ENCODE measurements at places on chromosomes 2 and 18. TPM values are rescaled to one million over a fixed set of nuclear protein-coding genes. Genes with fewer than 3 reads are reported as not detected.

DNA sequence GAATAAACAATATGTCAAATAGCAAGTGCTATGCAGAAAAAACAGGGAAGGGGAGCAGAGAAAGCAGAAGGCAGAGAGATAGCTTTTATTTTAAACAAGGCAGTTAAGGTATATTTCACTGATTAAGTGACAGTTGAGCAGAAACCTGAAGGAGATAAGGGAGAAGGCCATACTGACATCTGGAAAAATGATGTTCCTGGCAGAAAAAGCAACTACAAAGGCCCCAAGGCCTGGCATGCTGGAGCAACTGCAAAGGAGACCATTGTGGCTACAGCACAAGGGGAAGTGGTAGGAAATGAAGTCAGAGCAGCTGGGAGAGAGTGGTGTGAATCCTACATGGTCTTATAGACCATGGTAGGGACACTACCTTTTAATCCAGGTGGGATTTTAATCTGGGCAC lies 8.9 kb upstream of the PCBP1 start:
- DNase-seq = no peak

GRCh38 chr2:140138736-140139135 lies 1358.5 kb upstream of the NXPH2 start:
- no peak for DNase-seq

DNA sequence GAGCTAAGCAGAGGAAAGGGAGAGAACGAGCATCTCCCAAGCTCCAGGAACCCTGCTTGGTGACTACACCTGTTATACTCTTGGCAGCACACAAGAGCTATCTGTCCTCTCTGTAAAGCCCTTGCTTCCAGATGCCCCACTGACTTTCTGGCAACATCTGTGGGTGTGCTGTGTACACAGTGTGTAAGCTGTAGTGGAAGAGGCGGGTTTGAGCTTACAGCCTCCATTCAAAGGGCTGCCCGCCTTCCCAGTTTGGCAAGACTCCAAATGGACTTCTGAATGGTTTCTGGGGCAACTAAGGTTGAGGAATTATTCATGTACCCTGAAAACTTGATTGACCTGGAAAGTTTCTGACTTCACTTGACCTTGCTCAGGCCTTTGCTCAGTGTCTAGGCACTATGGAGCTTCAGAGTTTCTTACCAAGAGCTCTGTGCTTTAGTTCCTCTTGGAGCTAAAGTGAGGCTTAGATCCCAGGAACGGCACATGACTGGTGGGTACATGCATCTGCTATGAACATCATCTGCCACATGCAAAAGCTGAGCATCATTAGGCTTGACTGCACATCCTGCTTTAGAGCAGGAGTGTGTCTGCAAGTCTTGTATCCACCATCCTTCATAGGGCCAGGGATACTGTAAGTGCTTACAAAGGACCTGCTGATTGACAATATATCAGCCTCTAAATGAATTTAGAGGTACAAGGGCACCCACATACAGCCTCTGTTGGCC lies 290.9 kb upstream of the SIX2 start:
- no peak for DNase-seq

DNA sequence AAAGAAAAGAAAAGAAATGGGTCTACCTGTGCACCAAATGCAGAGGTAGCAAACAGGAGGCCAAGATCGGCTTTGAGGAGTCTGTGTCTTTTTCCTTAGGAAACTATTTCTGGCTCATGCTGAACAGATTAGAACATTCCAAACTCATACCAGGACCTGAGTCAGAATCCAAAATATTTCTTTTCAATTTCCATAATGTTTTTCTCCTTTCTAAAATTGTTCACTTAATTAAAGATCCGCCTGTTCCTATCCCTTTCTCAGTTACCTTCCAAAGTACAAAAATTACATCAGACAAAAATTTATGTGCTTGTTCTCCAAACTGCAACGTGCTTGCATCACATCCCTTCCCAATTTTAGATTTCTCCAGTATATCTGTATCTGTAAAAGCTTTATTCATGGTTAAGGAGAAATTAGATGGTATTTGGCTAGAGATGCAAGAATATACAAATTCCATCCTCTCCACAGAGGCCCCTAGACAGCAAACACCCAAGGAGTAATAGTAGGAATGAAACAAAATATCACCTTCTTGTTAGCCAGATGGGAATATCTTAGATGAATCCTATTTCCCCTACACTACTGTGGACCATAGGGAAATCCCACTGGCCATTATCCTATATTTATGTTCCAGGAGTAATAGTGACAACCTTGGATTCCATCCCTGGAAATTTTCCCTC lies 130.6 kb downstream of the LNPK start:
- DNase-seq = no peak

DNA sequence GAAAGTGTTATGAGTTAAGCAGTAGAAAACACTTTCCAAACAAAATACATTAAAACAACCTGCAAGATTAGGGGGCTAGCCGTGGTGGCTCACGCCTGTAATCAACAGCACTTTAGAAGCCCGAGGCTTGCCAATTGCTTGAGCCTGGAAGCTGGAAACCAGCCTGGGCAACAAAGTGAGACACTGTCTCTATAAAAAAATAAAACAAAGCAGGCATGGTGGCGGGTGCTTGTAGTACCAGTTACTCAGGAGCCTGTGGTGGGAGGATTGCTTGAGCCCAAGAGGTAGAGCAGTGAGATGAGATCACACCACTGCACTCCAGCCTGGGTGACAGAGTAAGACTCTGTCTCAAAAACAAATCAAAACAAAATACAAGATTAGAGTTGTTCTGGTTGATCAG lies 208.3 kb downstream of the ERBB4 start:
- DNase-seq = no peak

DNA sequence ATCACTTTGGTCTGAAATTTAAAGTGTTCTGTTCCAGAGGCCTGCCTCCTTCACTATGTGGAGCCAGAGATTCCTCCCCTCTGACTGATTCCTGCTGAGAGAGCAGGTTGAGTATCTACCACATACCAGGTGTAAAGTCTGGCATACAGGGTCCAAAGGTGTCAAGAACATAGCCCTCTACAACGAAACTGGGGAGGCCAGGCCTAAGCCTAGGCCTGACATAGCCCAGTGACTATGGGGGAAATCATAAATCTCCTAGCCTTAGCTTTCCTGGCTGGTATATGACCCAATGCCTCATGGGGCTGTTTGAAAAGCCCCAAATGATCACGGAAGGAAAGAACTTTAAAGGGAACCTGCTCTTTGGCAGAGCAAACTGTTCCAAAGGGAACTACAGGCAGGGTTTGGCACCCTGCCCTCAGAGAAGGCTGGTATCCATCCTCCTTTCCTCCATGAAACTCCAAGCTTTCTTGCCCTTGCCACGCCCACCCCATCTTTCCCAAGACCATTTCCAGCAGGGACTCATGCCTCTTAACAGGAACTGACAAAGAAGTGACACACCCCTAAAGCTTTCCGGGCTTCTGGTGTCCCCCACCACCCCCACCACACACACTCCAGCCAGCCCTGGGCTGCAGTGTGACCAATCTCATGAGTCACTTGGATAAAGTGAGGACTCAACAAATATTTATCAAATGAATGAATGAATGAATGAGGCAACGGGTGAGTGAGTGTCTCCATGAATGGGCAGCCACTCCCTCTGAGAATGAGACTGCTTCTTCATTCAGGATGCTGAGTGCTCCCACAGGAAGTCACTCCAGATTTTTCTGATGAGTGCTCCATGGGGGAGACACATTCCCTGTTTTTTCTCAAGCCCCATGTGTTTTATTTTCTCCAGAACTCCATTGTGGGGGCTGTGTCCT lies 114.5 kb upstream of the STPG4 start:
- DNase-seq = no peak

DNA sequence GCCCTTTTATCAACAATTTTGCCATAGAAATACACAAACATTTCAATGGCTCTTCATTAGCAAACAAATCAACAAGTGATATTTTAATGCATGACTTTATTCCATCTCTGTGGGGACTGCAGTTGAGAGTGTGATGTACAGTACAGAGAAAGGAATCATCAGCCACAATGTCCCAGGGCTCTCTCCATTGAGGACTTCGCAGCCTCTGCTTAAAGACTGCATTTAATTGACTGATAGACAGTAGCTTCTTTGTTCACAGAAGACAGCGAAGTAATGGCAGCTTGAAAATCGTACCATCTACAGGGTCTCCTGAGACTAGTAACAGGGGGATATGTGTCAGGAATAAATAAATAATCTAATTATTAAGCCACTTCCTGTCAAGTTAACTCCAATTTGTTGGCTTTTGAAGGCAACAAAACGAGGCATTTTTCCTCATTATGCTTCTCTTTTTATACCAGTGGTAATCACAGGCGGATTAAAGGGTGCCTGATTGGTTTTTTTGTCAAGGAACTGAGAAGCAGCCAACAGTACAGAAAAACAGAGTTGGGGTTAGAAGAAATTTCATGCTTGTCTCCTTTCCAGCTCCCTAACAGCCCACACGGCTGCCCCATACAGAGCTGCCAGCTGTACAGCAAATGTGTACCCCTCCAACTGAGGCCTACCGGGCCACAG lies 164.3 kb downstream of the ZNF521 start:
- DNase-seq = no peak

DNA sequence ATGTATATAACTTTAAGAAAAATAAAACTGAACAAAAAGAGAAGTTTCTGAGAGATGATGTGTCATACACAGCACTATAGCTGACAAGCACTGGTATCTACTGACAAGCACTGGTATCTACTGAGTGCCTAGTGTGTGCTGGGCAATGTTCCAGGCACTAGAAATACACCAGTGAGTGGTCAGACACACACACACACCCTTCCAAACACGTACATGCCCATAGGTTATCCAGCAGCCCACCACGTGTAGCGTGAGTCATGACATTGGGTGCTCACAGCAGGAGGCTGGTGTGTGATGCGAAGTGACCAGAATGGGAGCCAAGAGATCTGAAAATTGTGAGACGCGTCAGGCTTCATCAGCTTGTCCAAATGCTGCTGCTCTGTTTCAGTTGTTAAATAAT lies 12.2 kb upstream of the GNAL start:
- DNase-seq = no peak

DNA sequence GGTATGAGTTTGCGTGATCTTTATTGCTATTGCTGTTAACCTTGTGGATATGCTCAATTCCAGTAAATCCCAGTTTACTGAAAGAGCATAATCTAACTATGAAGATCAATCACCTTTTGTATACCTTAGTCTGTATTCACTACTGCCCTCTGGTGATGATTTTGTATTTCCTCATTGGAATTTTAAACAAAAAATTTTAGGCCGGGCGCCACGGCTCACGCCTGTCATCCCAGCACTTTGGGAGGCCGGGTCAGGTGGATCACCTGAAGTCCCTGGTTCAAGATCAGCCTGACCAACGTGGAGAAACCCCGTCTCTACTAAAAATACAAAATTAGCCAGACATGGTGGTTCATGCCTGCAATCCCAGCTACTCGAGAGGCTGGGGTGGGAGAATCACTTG lies 5.1 kb downstream of the COMMD1 start:
- DNase-seq = no peak

- DNase-seq = no peak
Measured at GRCh38 chr2:237447496-237447895, 33.5 kb upstream of the COL6A3 start.

The HOXD10 gene
- 0.42 TPM for total RNA-seq

The SEPTIN10 gene
- 167 TPM for total RNA-seq

The MYO3B gene
- total RNA-seq = 0.06 TPM

The PREPL gene
- total RNA-seq = 35.5 TPM

The AKAIN1 gene
- total RNA-seq = not detected

The RNU2-63P gene
- not detected for total RNA-seq

All from esophagus muscularis mucosa (tissue), 4 donors.